ENCODE measurements at places on chromosomes 7 and 10.
A peak's percentile ranks its signal among the peaks of the same experiment; 100 is the strongest.

DNA sequence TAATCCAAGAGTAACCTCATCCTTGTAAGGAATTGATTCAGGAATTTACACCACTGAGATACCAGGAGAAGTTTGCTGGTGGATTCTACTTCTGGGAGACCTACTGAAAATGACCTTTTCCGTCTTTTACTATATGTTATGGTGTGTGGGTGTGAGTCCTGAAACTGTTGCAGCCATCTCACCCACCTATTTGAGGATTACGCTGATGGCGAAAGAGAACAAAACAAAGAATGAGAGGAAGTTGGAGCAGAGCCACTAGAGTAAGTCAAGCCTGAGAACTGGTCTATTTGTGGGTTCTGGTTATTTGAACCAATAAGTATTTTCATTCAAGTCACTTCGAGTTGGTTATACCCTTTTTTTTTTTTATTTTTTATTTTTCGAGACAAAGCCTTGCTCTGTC is 12.7 kb upstream of the ABCC2 start:
- no peak for DNase-seq

GRCh38 chr7:11427686-11428273 is 404.2 kb downstream of the THSD7A start:
- DNase-seq = no peak

DNA sequence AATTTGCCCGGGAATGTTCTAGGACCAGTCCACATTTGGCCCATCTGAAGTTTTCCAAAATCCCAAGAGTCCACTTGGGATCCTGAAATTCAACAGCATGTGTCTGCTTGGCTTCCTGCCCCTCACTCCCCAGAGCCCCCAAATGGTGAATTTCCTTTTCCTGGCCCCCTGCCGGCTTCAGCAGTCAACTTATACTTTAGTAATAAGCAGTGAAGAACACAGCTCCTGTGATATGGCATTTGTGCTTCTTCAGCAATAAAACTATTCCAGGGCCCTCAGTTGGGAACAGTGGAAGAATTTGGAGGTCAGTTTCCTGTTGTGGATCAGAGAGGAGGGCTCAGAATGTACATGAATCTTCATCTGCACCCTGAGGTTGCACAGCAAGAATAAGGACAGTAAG is 51.1 kb downstream of the PRF1 start:
- no peak for DNase-seq

- DNase-seq = peak; percentile 42
Observed at GRCh38 chr10:73625004-73625883, 16.0 kb downstream of the MYOZ1 start.

GRCh38 chr10:89216056-89216455 is 8.9 kb upstream of the CH25H start:
- no peak for DNase-seq

DNA sequence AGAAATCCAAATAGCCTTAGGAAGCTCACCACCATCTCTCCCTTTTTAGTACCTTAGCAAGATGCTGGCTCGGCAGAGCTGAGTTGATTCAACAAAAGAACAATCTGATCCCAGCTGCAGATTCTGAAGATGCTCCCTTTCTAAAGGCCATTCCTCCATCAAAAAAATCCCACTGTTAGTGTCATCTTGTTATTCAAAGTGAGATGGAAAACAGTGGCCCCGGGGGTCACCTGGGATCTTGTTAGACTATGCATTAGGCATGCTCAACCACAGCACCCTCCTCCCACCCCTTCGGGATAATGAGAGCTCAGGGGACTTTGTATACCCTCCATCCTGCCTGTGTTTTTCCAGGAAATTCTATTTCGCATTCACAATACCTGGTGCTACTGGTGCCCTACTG is 2.4 kb downstream of the NCAPG2 start:
- no peak for DNase-seq

DNA sequence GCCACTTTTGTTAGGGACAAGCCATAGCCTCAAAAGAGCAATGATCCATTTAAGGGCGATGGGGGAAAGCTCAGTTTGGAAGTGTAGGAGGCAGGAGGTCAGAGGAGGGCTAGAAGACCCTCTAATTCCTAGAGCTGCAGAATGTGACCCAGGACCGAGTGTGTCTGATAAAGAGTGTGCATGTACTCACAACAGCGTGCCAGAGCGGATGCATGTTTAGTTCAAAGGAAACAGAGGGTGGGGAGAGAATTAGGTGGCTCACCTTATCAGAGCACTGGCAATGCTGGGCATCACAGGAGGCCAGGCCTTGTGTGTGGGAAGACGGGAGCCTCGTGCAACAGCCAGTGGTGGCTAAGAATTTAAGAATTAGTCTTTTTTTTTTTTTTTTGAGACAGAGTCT is 133.9 kb upstream of the COBL start:
- DNase-seq = no peak

- no peak for DNase-seq
Observed at GRCh38 chr7:45350896-45351295, 193.3 kb downstream of the RAMP3 start.

All from dorsolateral prefrontal cortex (tissue), 122 donors.